ENCODE measurements at places on chromosomes 11 and 22.

DNA sequence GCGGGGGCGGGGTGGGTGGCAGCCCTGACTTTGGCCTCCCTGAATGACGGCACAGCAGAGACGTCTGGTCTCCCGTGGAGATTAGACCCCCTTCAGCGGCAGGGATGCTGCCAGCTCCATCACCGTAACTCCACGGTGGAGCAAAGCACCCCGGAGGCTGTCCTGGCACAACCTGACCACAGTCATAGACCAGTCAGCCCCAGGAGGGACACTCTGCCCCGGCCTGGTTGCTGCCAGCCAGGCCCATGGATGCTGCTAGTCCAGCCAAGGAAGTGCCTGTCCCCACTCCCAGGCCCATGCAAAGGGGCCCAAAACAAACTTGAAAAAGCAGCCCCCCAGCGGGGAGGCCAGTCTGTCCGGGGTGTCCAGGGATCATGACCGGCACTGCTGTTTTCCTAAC, 11.5 kb upstream of the ANO1 start:
- DNase-seq, result no peak

GRCh38 chr11:34653851-34654482, 33.1 kb downstream of the EHF start:
- DNase-seq, result no peak

DNA sequence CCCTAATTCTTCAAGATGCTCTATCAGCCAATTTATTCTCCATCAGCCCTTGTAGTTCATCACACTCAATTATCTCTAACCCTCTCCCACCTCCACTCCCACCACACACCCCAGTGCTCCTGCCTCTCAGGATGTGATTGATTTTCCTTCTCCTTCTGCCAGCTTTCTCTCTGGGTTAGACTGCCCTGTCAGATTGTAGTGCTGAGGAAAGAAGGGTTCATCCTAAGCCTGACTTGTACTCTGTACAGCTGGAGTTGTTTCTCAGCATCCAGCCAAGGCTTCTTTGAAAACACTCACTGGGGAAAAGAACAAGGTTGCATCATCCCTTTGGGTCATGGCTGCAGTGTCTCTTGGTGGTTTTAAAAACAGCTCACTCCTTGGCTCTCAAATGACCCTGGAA, 61.2 kb downstream of the CECR2 start:
- DNase-seq, result no peak

GRCh38 chr11:73236205-73236765, 18.2 kb downstream of the P2RY2 start:
- DNase-seq, result no peak

- DNase-seq, result no peak
Measured at GRCh38 chr11:10891151-10891720, 33.4 kb upstream of the ZBED5 start.

DNA sequence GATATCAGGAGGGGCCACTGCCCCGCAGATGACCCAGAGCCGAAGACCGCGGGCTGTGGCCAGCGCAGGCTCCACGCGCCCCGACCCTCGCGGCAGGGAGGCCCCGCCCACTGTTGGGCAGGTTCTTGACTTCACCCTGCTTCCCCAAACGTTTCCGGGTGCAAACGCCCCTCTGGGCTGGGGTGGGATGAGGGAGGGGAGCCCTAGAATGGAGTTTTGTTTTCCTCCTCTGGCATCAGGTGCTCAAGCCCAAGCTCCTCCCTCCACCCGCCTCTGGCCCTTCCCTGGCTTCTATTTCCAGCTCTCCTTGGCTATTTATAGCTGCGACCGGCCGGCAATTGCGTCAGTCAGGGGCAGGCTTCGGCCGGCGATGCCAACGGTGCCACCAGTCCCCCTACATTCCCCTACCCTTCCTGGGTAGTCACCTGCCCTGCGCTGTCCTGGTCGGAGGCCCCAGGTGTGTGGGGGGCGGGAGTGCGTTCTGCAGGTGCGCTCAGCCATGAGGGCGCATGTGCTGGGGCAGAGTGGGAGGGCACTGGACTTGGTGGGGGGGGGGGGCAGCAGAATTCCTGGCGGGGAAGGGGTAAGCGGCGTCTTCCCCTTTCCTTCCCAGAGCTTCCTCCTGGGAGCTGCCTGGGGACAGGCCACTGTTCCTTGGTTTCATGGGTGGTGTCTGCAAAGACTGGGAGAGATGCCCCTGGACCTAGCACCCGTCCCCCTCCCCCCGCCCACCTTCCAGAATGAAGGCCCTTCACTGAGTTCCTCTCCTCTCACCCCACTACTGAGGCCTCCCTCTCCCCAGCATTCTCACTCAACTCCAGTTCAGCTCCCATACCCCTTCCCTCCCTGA, 23.6 kb downstream of the DUSP8 start:
- peak; percentile 30 for DNase-seq

GRCh38 chr11:118657238-118657637, 22.2 kb downstream of the TREH start:
- no peak for DNase-seq

GRCh38 chr22:20000246-20001081, 16.2 kb downstream of the ARVCF start:
- no peak for DNase-seq

DNA sequence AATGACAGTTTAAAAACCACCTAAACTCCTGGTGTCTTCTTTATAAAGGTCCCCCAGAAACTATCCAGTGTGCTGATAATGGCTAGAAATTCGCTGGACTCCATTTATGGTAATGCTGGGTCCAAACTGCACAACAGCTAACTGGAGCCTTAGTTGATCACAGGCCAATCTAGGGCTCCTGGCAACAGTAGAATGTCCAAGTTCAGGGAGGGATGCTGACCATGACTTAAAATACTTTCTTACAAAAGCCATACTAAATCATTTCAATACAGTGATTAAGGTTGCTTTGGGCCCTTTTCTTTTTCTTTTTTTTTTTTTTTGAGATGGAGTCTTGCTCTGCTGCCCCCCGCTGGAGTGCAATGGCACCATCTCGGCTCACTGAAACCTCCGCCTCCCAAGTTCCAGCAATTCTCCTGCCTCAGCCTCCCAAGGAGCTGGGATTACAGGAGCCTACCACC, 14.5 kb upstream of the GAB2 start:
- no peak for DNase-seq

DNA sequence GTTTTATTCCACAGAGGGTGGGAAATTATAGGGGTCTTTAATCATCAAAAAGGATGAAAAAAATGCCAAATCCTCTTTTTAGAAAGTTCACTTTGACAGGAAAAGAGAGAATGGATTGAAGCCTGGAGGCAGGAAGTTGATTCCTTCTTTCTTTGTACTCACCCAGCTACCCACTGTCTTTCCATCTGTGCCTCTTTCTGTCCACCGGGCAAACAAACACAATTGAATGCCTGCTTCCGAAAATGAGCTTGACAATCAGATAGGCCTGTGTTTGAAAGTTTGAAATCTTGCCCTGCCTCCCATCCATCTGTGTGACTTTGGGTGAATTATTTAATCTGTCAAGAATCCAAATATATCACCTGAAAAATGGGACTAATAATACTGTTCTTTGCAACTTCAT, 81.1 kb downstream of the SCN3B start:
- DNase-seq, result no peak

GRCh38 chr22:25827415-25827814, 85.4 kb downstream of the MYO18B start:
- peak; percentile 23 for DNase-seq
